ENCODE measurements at places on chromosomes 6 and 20. TPM values are rescaled to one million over a fixed set of nuclear protein-coding genes. Genes with fewer than 3 reads are reported as not detected.

EDN3 gene
- total RNA-seq: 2.4 TPM

OGFRL1 gene
- total RNA-seq: 63.9 TPM

LCA5 gene
- total RNA-seq: 0.95 TPM

LY6G6D gene
- not detected for total RNA-seq

CYP39A1 gene
- 46.4 TPM for total RNA-seq

SNRPB2 gene
- total RNA-seq: 15.9 TPM

CCDC28A gene
- 12.8 TPM for total RNA-seq

IRF4 gene
- total RNA-seq: 17.3 TPM

UBD gene
- total RNA-seq: not detected

SYCP2 gene
- 1.8 TPM for total RNA-seq

TBC1D7 gene
- total RNA-seq: 14.1 TPM

PI3 gene
- total RNA-seq: 4.8 TPM

HTR1E gene
- not detected for total RNA-seq

TCP11 gene
- not detected for total RNA-seq

AKAP12 gene
- total RNA-seq: 20.1 TPM

DNA sequence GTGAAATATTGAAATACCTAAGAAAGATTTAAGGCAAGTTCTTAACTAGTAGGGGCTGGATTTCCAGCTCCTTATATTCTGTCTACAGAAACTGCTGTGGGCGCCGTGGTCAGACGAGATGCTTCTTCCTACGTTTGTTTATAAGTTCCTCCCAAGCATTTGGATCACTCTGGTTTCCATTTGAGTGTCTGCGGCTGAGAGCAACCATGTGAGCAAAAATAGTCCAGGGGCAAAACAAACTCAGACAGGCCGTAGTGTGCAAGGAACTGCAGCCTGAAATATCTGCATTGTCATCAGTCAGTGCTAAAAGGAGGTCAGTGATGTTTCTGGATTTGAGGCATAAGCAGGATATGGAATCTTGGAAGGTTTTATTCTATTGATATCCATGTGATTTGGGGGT lies 485.9 kb upstream of the JAG1 start:
- no peak for DNase-seq

- DNase-seq: no peak
These were observed 6.4 kb upstream of the FAM217A start for GRCh38 chr6:4085332-4085700.

- no peak for DNase-seq
These were observed 602.9 kb upstream of the ARID1B start for GRCh38 chr6:156174031-156174890.

DNA sequence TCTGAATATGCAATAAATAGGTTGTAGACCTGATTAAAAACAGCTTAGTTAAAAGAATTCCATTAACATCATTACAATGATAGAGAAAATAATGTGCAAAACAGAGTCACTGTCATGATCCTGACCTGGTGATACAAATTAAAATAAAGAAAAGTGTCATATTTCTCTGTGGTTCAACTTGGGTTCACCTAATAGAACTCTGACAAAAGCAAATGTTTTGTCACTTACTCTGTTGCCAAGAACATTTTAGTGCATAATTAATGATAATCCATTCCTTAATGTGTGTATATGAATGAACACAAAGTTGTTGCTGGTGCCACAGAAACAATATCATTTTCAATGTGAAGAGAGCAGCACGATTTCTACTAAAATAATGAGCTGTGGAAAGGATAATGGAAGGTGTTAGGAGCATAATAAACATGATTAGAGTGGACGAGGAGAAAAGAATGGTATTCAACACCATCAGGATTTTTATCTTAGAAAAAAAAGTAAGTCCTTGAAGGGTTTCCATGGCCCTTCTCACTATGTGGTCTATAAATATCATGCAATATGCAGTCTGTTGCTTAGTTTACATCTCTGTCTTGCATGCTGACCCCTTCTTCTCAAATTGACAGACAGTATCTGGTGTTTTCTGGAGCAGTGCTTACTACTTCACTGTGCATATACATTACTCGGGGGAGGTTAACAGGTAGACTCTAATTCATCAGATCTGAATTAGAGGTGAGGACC lies 656.6 kb upstream of the MMS22L start:
- no peak for DNase-seq

- no peak for DNase-seq
These were observed 586.6 kb upstream of the BTBD3 start for GRCh38 chr20:11331096-11331495.

DNA sequence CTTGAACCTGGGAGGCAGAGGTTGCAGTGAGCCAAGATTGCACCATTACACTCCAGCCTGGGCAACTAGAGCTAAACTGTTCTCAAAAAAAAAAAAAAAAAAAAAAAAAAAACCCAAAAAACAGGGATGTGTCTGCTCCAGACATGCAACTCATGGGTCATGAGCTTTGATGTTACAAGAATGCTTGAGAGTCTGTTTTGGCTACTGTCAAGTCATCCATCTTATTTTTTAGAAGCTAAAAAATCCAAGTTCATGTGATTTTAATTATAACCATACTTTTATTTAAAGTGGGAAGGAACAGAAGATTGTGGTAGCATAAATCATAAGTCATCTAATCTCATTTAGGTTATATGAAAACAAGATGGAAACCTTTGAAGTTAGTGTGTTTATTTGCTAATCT lies 120.6 kb downstream of the PDE7B start:
- DNase-seq: no peak

DNA sequence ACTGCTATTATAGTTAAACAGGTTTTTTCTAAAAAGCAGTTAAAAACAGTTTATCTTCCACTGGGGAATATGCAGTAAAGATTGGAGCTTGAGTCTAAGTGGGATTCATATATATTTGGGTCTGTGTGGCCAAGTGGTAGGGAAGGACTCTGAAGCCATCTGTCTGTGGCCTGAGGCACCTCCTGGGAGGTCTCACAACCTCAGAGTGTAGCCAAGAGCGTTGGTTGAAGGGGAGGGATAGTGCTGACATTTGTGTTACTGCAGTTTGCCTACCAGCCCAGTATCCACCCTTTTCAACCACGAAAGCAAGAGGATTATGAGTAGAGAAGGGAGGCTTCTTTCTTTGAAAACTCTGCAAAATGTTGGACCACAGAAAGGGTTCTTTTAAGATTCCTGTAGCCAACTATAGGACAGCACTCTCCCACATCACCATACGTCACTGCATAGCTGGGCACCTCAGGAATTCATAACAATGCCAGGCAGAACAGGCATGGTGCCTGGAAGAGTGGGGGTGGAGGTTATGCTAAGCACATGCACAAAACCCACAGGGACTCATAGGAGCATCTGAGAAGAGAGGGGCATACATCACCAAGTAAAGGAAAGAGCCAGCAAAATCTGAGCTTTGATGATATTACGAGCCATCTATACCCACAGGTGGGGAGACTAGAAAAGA lies 90.5 kb upstream of the HEY2 start:
- DNase-seq: no peak

- peak; percentile 71 for DNase-seq
These were observed 4.3 kb downstream of the PXDC1 start for GRCh38 chr6:3747100-3747737.

DNA sequence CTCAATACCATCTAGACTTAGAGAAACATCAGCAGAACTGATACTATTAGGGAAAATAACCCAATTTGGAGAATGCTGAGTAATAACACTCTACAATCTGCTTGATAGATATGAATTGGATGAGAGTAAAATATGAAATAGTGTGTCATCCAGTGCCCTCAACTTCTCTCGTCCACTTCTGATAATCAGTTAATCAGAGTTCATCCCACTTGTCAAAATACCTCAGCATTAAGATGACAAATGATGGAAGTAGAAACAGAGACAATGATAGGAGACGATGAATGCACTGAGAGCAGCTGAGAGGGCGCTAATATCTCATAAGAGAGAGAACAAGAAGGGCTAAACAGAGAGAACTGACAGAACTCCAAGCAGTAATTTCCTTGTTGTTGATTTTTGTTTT lies 699.6 kb downstream of the EPHA7 start:
- no peak for DNase-seq

DNA sequence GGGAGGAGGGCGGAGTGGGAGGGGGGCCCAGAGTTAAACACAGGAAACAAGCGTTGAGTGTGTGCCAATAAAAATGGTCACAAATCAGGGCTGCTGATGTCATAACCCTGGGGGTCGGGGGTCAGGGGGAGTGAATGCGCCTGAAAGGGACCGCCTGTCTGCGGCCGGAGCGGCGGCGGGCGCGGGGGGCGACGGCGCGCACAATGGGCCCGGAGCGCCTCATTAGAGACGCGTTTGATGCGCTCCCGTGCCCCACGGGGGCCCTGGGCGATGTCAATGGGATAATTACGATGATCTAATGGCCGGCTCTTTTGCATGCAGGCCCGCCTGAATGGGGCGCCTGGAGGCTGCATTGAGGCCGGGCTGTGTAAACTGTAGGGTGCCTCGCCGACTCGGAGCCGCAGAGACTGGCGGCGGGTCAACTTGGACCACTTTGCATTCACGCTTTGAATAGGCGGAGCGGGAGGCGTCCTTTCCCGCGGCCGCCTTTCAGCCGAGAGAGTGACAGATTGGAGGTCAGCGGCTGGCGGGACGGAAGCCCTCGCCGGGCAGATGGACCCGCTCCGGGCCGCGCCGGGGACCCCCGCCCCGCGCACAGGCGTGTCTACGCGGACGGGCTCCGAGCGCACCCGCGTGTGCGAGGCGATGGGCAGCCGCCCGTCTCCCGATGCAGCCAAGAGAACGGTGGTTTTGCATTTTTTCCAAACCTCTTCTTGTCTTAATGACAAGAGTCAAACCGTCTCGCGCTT lies 296.1 kb downstream of the TFAP2C start:
- DNase-seq: no peak

GRCh38 chr6:170279977-170280688 lies 10.7 kb downstream of the DLL1 start:
- no peak for DNase-seq

- DNase-seq: no peak
These were observed 4.3 kb downstream of the RPS12 start for GRCh38 chr6:132818404-132819359.

DNA sequence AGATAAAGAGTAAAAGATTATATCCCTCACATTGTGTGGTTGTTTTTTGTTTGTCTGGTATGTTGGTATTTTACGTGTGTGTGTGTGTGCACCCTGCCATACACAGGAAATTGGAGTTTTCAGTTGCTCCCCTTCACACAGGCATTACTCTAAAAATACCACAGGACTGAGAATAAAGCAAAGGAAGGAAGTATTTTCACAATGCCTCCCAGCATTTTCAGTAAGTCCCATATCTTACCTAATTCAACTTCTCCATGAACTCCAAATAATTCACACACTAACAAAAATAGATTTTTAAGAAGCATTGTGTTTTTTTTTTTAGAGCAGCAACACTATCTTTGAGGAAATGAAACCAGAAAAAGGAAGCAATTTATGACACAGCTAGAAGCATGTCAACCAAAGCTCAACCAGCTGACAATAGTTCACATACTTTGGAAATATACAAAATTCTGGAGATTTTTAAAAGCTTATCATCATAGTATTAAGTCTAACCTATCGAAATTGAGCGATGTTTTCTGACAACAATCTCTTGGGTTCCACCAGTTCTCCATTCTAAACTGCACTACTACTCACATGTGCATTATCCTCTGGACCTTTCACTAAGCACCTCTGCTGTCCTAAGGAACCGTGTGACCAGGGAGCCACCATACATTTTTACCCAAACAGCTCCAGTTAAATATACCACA lies 2.1 kb downstream of the UBE2J1 start:
- no peak for DNase-seq

GRCh38 chr20:48260129-48260756 lies 475.0 kb upstream of the SULF2 start:
- peak; percentile 54 for DNase-seq

GRCh38 chr20:40104959-40105358 lies 584.1 kb downstream of the MAFB start:
- no peak for DNase-seq

GRCh38 chr20:438571-439469 lies 23.5 kb downstream of the TBC1D20 start:
- DNase-seq: peak; percentile 70

GRCh38 chr20:57600320-57601210 lies 19.7 kb downstream of the ZBP1 start:
- DNase-seq: no peak

- no peak for DNase-seq
These were observed 153.1 kb downstream of the DST start for GRCh38 chr6:56489559-56489958.

GRCh38 chr6:118589186-118589585 lies 41.1 kb downstream of the PLN start:
- DNase-seq: no peak

GRCh38 chr6:322940-323729 lies 30.8 kb downstream of the DUSP22 start:
- no peak for DNase-seq

DNA sequence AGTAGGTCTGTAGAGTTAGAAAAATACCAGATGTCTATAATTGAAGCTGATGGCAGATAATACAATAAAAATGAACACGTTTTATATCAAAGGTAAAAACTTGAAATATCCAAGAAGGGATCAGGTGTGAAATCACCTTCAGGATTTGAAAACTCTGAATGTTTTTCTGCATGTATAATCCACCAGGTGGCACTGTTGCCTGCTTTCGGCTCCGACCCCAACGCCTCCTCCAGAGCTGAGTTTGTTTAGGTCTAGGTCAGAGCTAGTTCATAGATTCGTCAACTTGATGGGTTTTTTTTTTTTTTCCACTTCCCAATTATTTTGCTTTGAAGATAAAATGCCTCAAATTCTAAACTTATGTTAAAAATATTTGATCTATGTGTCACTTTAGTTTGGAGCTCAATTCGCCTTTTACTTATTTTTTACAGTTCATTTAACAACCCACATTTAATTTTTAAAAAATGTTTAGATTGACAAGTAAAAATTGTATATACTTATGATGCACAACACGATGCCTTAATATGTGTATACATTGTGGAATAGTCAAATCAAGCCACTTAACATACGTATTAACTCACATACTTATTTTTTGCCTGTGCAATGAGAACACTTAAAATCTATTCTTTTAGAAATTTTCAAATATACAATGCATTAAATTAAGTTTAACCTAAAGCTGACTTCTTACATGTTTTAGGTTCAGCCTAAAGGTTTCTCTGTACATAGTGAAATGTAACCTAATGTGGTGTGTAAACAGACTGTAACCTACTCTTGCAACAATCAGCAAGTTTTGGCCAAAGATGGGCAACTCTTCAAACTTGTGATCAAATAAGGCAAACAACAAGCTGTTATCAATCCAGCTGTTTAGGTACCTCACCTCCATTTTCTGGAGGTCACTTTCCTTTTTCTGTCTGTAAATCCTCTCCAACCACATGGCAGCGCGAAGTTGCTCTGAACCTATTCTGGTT lies 39.4 kb upstream of the ENPP4 start:
- DNase-seq: no peak

- no peak for DNase-seq
These were observed 222.6 kb upstream of the MARCKS start for GRCh38 chr6:113634352-113635163.

Measured in suprapubic skin (tissue), 4 donors.